ENCODE measurements at places on chromosomes 3 and 15.

- DNase-seq: no peak
These were observed 2.5 kb upstream of the GATA2 start for GRCh38 chr3:128495435-128495970.

GRCh38 chr3:43902415-43902814 lies 211.7 kb downstream of the ABHD5 start:
- DNase-seq: no peak

GRCh38 chr3:124517306-124517705 lies 212.9 kb upstream of the UMPS start:
- no peak for DNase-seq

DNA sequence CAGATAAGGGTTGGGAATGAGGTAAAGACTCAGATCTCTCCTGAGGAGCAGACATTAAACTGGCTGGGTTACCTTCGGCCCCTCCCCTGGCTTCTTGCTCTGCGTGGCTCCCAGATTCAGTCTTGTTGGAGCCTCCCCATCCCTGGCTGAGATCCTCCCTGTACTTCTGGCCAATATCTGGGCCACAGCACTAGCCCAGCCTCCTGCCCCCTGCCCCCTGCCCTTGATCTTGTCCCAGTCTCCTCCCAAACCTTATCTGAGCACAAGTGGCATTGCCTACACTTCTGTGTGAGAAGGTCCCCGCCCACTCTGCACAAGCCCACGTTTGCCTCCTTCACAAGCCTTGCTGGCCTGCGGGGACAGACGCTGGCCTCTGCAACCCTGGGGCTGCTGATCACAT lies 16.8 kb downstream of the PLA2G4F start:
- no peak for DNase-seq

DNA sequence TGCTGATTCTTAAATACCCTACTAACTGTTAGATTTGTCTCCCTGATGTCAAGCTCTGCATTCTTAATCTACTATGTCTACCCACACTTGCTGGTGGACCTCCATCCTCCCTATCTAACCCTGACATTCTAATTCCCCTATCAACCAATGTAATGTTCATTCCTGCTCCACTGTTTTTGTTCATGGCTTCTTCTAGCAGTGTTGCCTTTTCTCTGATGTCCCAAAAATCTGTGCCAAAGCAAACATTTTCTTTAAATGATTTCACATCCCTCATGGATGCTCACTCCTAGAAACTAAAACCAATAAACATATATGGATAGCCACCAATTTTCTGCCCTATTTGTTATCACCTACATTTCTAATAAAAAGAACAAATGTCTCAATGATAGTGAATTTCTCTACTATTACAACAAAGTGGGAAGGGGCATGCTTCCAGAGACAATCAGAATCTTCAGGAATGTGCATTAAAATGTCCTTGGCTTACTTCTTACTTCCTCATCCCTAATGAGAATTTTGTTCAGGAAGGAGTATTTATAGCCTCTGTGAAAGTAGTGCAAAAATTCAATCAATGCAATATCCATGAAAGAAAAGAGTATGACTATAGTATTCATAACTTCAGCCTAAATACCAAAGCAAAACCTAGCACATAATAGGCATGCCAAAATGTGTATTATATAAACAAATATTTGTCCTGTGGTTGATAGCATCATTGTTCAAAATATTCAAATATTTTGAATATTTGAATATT lies 273.3 kb downstream of the ZNF385D start:
- DNase-seq: no peak

DNA sequence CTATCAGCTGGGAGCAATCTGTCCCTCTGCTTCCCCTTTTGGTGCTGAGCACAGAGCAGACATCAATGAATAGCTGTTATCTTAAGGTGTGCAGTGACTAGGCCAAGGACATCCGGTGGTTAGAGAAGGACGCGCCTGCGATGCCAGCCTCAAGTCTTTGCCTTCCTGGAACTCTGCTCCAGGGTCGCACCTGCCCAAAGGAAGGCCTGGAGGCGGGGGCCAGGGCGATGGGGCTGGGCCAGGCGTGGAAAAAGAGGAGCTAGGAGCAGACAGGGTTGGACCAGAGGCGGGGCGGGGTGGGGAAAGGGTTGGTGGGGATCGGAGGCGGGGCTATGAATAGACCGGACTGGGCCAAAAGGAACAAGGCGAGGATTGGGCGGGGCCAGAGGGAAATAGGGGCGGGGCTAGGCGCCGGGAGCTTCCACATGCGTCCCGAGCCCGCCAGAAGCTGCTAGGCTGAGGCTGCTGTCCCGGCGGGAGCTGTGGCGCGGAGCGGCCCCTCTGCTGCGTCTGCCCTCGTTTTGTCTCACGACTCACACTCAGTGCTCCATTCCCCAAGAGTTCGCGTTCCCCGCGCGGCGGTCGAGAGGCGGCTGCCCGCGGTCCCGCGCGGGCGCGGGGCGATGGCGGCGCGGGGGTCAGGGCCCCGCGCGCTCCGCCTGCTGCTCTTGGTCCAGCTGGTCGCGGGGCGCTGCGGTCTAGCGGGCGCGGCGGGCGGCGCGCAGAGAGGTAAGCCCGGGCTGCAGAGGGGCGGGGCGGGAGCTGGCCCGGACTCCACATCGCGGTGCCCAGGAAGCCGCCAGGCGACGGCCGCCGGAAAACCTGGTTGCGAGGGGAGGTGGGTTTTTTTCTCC lies at the start of gene CHRNA5:
Gene CHRNA5 (plus strand): TSS at position 424 of the 854 bp plus-strand sequence. CDS start 200 bp downstream, at position 624.
- peak; percentile 34 for DNase-seq

DNA sequence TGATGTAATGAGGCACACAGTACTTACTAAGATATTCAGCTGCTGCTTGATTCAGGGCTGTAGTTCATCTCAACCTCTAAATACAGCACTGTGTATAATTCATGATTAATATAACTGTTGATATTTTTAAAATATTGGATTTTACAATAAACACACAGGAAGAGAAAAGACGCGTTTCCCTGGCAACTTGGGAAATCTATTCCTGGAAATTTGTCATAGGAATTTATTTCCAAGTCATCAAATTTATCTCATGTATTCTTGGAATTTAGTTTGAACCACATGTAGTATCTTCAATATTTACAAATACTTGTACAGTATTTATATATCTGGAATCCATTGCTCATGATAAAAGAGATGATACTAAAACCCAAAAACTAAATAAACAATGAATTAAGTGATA lies 30.6 kb downstream of the EPHA3 start:
- DNase-seq: no peak

DNA sequence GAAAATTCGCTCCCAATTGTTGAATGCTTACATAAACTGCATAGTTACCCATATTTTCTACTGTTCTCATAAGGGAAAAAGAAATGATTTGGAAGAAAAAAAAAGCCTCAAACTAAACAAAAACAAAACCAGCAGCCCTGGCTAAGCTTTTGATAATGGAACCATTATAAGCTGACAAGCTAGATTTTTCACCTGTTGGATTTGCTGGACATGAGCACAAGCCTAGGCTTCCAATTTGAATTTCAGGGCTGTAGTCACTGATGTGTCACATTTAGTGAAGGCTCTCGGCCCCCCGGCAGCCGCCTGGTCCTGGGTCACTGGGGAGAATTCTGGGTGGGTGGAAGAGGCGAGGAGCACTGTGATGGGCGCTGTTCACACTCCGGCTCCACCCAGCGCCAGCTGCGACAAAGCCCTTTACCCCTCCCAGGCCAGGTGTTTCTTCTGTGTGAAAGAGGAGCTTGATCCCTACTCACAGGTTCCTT lies 4.6 kb downstream of the FBXL22 start:
- no peak for DNase-seq
